T-helper 17 cell (primary cell): ENCODE measurements at places on chromosomes 5 and 9. TPM values are rescaled to one million over a fixed set of nuclear protein-coding genes. Genes with fewer than 3 reads are reported as not detected.

DNA sequence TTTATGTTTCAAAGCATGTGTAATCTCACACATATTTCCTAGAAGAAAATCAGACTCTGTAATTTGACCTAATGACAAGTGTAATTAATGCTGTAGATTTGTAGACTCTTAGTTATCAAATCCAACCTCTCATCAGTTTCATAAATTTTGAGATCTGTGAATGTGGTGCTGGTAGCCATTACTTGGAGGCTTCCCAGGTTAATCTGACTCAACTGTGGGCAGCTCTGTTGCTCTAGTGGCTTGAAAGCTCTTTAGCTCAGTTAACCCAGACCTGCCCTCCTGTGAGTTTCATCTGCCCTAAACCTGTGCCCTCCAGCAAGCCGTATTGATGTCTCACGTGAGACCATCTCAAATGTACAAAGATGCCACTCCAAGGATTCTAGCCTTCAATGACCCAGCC lies 323.4 kb downstream of the FBXL7 start:
- DNase-seq, result no peak

GRCh38 chr5:59126708-59127573 lies 544.1 kb downstream of the RAB3C start:
- DNase-seq, result no peak

- DNase-seq, result no peak
Measured at GRCh38 chr5:160289356-160289651, 23.1 kb downstream of the CCNJL start.

GRCh38 chr5:36373527-36374086 lies 71.9 kb upstream of the RANBP3L start:
- no peak for DNase-seq

Gene OLFM1
- not detected for total RNA-seq

Gene CDC20B
- total RNA-seq, result not detected

Gene PCDHB1
- total RNA-seq, result not detected
